ENCODE measurements at places on chromosomes 6 and 20.
A peak's percentile ranks its signal among the peaks of the same experiment; 100 is the strongest.

DNA sequence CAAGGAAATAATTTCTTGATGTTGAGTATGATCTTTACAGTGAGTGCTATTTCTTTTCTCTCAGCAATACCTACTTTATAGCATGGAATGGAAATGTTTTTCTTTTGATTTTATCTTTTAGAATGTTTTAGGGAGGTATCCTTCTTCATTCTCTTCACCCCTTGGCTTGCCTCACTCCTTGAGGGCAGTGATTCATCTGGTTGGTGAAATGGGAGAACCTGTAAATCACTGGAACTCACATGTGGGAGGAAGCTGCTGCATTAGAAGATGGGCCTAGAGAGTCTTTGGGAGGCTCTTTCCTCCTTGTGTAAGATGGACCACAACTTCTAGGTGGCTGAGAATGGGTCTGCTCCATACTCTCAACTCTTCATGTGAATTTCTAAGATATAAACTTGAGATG, 244.8 kb upstream of the SYNCRIP start:
- DNase-seq, result no peak

DNA sequence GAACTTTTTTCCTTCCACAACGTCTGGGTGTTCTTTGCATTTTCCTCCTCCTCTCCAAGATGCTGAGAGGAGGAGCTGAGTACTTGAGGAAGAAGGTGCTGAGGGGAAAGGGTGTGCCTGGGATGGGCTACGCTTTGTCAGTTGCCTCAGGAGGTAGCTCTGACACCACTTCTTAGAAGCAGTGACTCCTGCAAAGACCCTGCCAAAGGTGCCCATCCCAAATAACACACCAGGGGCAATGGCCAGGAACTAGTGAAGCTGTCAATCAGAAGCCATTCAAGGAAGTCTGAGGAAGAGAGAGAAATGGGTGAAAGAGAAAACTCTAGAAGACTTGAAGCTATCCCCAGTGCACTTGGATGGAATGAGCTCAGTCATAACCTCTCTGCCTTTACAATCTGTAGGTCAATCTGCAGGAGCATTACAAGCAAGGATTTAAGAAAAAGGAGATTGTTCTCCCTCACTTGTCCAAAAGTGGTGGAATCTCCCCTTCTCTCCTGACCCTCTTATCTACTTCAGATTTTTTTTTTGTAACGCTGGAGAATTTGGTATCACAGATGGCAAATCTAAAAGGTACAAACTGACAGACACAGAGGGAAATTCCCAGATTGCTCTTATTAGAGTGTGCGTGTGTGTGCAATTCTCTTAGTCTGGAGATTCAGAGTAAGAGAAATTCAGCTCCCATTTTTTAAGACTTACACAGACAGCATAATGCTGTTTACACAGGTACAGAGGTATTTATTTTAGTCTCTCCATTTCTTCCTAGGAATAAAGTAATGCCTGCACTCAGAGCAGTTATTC, 242.6 kb downstream of the GMPR start:
- no peak for DNase-seq

DNA sequence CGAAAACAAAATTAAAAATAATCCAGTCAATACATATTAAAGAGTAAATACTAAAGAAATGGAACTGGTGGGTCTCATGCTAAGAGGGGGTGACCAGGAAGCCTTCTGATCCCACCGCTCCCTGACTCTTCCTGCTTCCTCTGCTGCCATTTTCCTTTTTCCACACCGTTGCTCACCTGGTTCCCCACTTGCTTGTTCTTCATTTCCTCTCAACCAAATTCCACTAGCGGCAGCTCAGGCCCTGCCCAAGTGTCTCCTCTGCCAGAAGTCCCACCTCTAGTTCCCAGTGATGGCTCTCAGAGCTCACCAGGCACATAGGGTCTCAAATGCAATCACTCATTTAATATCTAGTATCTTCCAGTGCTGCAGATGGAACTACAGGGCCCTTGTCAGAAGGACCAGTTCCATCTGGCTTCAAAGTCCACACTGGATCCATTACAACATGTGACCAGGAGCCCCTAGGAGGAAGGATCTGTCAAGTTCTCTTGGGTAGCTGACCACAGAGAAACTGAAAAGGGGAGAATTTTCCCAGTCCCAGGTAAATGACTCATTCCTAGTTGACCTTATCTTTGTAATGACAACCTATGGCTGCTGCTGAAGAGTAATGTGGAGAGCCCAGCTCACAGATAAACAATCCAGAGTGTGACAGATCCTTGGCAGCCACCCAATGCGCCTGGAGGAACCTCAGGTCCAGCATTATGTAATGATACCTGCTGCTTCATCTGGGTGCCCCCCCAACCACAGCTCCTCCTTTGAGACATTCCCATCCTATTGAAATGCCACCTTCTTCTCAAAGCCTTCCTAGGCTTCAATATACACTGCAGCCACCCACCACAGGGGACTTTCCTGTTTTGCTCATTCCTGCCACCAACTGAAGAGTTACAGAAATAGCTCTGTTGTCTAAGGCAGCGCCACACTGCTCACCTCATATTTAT, 38.2 kb downstream of the ELMO2 start:
- no peak for DNase-seq

GRCh38 chr6:136063096-136063495, 187.0 kb downstream of the MTFR2 start:
- no peak for DNase-seq

GRCh38 chr20:48483334-48484066, 344.3 kb downstream of the PREX1 start:
- DNase-seq, result no peak

DNA sequence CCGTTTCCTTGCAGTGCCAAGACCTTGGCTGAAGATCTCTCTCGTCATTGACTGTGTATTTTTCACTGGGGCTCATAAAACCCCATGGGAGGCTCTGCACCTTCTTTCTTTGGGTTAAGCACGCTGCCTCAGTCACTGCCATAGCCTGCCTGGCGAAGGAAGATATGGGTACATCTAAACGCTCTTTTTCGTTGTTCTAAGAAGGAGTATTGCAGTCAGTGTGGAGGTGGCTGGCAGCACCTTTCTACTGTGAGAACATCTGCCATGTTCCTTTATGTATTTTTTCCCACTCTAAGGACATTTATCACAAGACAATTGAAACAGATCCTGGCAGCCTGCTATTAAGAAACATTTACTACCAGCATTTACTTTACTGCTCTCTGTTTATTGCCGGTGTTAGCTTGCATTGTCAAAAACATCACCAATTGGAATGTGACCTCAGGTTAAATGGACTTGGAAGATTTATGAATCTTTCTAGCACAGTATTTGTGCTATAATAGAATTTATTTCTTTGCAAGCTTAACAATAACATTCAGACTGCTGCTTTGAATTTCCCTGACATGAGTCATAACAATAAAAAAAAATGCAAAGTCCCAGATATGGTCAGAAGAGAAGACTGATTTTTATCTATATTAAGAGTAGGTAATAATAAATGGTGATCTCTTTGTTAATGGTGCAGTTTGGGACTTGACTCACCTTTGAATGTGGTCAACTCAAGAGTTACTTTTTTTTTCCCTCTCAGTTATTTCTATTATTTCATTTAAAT, 62.2 kb upstream of the CLDN20 start:
- DNase-seq, result no peak

DNA sequence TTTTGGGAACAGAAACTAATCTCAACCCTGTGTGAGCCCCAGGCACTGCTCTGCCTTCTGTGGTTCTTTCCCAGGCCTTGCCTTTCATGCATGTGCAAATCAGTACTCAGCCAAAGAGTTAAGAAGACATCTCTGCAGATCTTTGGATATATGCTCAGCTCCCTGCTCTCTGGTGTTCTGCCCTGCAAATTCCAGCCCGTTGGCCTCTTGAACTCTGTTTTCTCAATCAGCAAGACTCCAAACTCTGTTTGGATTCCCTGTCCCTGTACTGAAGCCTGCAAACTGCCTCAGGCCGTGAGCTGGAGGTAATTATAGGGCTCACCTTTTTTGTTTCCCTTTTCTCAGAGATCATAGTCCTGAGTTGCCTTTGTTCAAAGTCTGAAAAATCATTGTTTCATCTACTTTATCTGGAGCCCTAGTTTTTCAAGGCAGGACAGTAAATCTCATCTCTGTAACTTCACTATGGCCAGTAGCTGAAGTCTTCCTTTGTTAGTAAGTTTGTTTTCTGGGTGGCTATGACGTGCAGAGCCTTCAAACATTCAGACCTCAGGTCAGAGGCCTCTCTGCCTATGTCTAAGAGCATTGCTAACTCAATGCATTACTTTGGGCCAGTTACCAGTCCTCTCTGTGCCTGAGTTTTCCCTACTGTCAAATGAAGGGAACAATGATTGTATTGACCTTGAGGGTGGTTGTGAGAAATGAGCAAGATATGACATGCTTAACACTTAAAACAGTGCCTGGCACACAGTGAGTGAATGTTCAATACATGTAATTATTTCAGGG, 15.9 kb upstream of the MDFI start:
- no peak for DNase-seq

DNA sequence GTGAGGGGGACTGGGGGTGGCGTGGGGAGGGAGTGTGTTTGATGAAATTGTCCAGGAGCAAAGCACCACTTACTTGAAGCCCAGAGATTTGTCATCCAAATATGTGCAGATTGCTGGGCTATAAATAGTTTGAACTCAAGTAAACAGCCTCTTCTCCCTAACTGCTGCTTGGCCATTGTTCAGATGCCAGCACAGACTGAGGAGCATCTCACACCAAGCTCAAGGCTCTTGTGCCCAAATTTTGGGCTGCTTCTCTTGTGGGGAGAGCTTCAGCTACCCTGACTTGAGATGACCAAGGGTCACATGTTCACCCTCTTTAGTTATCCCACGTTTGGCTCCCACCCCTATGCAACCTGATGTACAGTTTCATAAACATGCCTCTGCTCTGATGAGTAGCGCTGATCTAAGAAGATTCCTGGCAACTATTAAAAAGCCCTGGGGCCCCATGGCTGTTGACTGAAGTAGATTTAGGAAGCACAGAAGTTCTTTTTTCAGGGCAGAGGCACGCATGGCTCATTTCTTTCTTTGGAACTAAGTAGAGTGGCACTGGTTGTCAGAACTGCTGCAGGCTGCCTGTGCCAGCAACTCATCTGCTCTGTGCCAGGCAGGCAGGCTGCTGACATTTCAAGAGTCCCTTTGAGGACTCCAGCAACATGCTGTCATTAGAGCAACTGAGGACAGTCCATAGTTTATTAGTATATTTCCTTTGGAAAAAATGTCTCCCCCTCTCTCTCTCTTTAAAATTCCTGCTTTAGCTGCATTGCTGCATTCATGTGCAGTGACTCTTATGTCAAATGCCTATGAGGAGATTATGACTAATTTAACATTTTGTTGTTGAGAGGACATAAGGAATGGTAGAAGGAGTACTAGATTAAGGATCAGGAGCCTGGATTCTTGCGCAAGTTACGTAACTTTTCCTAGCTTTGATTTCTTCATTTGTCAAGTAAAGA, 9.6 kb upstream of the PKIG start:
- no peak for DNase-seq

DNA sequence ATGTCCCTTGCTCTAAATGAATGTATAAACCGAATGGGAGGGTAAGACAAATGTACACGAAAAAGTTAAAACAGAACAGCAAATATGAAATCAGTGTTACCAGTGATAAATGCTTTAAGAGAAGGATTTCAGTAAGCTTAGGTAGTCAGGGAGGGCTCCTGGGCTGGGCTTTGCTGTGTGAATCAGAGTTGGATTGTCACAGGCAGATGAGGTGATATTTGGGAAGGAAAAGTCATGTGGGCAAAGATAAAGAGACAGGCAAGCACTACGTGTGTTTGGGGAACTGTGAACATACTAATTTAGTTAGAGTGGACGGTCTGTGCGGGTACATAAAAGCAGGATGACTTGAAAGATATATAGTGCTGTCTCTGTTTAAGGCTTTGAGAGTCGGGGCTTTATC, 114.8 kb downstream of the CRYBG1 start:
- no peak for DNase-seq

DNA sequence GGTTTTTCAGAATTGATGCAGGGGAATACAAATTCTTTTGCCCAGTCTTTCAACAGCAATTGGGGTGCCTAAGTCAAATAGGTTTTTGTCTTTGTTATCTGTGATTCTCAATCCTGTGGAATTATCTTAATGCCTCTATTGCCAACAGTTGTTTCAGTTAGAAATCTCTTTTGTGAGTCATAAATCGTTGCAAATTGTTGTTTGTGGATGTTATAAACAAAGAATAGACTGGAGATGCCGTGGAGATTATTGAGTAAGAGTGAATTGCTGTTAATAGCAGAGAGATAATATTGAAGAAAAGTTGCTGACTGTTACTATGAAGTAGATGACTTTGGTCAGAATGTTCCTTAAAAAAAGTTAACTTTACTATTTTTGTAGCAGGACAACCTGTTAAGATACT, 63.7 kb upstream of the POPDC3 start:
- DNase-seq, result no peak

- DNase-seq, result no peak
These were observed 130.4 kb upstream of the CCDC28A start for GRCh38 chr6:138643210-138643609.

- DNase-seq, result no peak
These were observed 30.5 kb upstream of the GLP1R start for GRCh38 chr6:39018103-39018502.

DNA sequence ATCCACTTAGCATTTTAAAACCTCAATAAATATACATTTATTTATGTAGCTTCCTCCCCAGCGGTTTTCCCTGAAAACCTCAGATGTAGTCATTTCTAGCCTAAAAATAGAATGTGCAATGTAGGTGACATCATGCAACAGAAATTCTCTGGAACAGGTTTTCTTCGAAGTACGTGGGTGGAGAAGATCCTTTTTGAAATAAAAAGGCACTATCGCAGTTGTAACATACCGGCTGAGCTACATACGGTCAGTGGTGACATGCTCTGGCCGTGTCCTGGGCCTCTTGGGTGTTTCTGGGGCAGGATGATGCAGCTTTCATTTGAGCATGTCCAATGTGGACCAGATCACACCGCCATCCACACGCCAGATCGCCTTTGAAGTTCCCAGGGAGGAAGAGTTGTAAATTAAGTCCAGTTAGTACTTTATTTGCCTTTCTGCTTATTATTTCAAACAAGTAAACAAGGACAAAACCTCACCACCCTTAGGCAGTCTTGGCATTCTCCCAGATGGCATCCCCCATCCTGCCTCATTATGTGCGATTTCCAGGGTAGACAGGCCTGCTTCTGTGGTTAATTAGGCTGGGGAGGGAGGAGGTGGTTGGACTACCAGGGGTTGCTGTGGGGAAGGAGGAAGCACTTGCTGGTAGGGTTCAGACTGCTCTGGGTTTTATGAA, 109.5 kb upstream of the CLDN20 start:
- peak; percentile 49 for DNase-seq

DNA sequence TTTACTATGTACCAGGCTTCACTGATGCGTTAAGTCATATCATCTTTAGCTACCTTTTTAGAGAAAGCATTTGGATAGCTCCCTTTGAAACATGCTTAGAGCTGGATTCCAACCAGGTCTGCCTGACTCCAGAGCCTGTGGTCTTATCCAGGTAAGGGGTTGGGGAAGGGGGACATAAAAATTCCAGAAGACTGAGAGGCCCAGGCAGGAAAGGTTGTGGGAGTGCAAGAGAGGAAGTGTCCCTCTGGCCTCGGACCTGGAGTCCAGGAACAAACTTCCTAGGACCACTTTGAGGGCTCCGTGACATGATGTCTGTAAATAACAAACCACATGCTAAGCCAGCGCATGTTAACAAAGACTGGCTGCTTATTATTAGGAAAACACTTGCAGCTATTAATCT, 163.0 kb upstream of the KCNG1 start:
- no peak for DNase-seq

All from stimulated activated CD4-positive, alpha-beta T cell treated with anti-CD3 and anti-CD28 coated beads, Interleukin-15, amount 100 ng/mL, for 24 hours (primary cell).